ENCODE measurements at places on chromosomes 16 and 17.
A peak's percentile ranks its signal among the peaks of the same experiment; 100 is the strongest.

DNA sequence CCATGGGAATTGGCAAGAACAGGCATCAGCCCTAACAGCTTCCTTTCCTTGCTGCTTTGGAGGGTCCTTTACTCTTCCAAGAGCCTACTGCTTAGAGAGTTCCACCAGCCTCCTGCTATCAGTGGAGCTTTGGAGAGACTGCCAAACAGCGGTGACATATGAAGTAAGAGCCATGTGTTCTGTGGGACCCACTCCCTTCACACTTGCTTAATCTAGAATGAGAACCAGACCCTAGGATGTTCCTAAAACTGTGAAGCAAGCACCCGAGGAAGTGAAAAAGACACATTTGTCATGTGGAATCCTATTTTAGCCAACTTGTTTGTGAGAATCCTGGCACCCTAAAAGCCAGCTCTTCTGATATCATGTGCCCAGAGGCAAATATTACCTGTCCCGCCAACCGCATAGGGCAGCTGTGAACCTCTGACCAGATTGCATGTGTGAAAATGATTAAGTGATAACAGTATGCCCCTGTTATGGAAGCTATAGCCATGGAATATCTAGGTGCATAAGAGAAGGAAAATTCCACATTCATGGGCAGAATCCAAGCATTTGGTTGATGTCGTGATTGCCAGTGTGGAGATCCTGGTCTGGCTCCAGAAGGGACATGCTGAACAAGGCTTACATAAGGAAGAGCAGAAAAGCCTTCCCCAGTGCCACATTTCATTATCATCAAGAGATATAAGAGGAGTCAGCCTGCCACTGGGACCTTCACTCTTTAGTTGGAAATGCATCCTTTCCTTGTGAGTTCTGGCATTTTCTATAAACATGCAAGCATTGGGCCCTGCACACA is 18.7 kb downstream of the RCVRN start:
- peak; percentile 52 for DNase-seq

DNA sequence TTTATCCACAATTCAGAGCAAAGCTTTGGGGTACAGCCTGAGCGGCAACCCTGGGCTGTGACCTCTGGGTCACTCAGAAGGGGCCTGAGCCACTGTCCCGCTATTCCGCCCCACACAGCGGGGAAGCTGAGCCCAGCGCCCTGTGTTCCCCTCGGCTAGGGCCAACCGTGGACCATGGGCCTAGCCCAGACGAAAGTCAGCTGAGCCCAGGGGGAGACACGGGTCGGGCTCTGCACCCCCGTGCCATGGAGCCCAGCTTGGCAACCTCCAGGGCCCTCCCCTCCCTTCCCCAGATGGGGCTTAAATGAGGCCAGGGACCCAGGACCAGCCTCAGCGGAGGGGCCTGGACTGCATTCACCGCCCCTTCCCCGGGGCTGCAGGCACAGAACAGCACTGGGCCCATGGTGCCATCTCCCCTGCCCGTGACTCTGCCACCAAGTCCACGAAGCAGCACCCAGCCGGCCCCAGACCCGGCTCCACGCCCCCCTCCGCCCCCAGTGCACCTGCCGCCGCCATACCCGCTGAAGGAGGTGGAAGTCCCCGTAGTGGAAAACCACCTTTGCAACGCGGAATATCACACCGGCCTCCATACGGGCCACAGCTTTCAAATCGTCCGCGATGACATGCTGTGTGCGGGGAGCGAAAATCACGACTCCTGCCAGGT is 1.8 kb downstream of the TPSD1 start:
- DNase-seq, result no peak

DNA sequence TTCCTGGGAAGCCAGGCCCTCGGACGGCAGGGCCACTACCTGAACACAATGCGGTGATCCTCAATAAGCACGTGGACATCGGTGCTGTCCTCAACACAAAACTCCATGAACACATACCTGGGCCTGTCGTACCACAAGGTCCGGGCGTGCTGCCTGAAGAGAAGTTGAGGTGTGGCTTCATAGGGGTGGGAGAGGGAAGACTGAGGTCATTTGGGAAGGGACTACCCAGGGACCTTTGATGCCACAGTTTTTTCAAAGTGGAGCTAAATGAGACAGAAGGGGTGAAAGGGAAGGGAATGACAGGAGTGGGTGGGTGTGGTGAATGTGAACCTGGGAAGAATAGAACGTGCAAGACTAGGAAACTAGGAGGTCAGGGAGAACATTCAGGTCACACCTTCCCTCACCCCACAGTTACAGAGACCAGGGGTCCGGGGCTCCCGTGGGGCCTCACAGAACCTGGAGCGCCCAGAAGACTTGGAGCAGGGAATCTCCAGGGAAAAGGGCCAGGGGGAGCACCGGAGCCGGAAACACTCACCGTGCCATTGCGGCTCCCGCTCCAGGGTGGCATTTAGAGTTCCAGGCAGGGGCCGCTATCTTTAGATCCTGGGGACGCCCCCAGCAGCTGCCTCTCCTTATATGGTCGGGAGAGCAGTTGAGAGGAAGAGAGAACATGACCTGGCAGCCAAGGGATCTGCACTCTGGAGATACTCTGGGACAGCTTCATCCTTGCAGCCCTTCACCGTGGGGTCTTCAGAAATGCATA is at the start of gene PTGES3L:
PTGES3L (minus strand) TSS at position 570 of the 763 bp plus-strand sequence; CDS start at position 543, 27 bp downstream.
- no peak for DNase-seq

- no peak for DNase-seq
Observed at GRCh38 chr16:54400261-54400660, 113.7 kb upstream of the IRX3 start.

- DNase-seq, result no peak
Observed at GRCh38 chr16:53457670-53458069, 23.4 kb downstream of the RBL2 start.

- peak; percentile 20 for DNase-seq
Observed at GRCh38 chr16:74448990-74449389, 27.7 kb upstream of the CLEC18B start.
